NCI-H510A (cell line): ENCODE measurements at places on chromosomes 13 and 19.

DNA sequence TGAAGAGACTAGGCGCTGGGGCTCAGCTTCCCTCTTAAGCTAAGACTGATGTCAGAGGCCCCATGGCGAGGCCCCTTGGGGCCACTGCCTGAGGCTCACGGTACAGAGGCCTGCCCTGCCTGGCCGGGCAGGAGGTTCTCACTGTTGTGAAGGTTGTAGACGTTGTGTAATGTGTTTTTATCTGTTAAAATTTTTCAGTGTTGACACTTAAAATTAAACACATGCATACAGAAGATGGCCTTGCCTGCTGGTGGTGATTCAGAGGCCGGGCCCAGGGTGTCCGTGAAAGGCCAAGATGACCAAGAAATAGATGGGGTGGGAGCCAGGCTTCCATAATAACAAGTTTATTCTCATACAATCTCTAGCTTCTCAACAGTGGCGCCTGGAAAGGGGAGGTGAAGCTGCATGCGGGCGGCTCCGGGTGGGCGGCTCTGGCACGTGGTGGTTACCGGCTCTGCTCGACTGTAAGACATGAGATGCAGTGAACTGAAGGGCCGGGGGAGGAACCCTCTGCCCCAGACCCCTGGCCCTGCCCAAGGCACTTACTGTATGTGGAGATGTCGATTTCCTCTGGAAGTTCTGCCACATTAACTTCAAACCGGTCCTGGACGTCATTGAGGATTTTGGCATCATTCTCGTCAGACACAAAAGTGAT is 10.5 kb downstream of the DDX39A start:
- no peak for DNase-seq

GRCh38 chr19:2457394-2458037 is 757 bp upstream of the LMNB2 start:
- no peak for DNase-seq

DNA sequence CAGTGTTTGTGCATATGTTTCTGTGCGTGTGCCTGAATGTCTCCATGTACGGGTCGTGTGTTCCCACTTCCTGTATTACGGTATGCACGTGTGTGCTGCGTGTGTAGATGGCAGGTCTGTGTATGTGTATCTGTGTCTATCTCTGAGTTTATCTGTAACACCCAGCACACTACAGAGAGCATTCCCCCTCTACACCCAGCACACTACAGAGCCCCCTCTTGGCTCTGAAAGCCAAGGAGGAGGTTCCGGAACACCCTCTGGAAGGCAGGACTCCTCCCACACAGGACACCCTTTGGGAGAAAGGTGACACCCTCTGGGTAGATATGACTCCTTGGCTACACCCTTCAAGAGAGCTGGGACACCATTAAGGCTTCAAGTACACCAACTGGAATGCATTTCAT is 2.1 kb upstream of the ERFL start:
- DNase-seq, result no peak

DNA sequence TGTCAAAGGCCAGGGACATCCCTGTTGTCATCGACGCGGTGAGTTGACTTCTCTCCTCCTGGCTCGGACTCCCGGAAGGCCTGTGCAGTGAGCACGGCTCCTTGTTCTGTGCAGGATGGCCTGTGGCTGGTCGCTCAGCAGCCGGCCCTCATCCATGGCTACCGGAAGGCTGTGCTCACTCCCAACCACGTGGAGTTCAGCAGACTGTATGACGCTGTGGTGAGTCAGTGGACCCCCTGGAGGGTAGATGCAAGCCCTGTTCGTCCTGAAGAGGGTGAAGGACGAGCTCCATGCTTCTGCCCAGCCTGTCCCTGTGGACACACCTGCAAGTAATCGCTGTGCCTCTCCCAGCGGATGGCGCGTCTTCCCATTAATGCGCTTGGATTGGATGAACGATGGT is 19.2 kb downstream of the NAXD start:
- no peak for DNase-seq

- no peak for DNase-seq
Observed at GRCh38 chr13:104385404-104385803, 1319.2 kb upstream of the SLC10A2 start.

- no peak for DNase-seq
Observed at GRCh38 chr13:41547251-41548000, 90.1 kb downstream of the RGCC start.

DNA sequence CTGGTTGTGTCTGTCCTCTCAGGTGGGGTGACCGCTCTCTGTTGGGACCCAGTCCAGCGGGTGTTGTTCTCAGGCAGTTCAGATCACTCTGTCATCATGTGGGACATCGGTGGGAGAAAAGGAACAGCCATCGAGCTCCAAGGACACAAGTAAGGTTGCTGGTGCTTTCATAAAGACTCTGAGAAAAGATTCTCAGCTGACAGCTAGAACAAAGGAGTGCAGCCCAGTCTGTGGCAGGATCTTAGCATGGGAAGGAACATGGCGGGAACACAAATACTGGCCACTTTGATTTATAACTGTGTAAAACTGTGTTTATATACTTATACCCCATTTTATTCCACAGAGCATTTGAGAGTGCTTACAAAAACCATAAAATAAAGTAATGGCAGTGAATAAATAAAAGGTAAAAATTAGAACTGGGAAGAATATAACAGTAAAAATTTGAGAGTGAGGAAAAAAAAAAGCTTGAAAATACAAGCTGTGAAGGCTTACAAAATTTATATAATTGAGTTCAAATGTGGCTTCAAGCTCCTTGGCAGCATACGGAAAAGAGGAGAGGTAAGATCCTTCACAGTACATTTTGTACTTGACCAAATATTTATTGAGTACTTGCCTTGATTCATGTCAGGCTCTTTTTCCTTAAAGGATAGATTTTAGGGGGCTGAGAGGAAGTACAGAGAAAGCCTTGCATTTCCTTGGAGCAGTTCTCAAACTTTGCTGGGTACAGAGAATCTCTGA is 64.8 kb downstream of the DHRS12 start:
- no peak for DNase-seq

DNA sequence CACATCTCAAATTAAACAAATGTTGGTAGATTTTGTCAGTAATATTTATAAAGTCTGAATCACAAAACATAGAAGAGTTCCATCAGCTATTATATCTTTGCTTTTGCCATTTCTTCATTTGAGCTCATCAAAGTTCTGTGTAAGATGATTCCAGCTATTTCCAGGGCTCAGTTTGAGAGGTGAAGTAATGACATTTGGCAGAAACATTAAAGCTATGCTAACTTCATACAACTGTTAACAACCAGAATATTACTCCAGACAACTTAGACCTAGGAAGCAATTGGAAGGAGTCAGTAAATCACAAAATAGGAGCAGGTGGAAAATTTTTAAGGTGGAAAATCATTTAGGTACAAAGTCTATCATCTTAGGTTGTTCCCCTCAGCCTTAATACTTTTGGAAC is 76.2 kb upstream of the CSNK1A1L start:
- no peak for DNase-seq

DNA sequence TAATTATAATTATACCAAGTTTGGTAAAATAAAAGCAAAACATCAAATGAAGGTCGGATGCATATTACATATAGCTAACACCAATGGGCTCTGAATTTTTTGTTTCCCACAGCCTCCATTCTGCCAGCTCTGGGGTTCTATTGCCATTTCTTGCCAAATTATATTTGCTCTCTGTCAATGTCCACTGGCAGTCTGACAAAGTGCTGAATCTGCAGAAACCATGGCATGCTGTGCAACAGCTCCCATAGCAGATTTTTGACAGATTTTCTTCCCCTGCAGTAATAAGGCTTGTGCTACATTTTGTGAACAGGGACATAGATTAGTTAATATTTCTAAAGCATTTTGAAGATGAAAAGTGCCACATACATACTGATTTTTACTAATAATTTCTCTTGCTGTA is 1102.1 kb downstream of the DIAPH3 start:
- DNase-seq, result no peak

GRCh38 chr13:72109863-72110262 is 242.9 kb upstream of the DACH1 start:
- DNase-seq, result no peak

- DNase-seq, result no peak
Observed at GRCh38 chr19:23777216-23777615, 18.5 kb upstream of the ZNF681 start.

DNA sequence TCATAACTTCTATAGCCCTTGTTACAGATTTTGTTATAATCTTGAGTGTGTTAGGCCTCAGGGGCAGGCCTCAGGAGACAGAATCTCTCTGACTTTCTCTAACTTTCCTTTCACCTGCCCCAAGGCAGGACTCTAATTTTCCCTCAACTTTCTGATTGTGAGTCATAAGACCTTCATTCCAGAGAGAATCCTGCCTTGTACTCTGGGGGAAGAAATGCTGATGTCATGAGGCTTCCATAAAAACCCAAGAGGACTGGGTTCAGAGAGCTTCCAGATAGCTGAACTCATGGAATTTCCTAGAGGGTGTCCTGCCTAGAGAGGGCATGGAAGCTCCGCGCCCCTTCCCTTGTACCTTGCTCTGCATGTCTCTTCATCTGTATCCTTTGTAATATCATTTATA is 5.3 kb upstream of the KBTBD6 start:
- DNase-seq, result no peak

DNA sequence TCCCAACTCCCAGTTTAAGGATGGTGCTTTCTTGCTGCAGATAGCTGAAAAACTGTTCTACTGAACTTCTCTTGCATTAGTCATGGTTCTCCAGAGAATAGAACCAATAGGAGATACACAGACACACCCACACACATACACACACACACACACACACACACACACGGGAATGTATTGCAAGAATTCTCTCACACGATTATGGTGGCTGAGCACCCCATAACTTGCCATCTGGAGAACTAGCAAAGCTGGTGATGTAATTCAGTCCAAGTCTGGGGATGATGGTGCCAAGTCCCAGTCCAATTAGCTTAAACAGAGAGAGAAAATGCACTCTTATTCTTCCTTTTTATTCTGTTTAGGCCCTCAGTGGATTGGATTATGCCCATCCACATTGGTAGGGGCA is 643.9 kb downstream of the DIAPH3 start:
- DNase-seq, result no peak

GRCh38 chr13:97686594-97686993 is 252.6 kb downstream of the RAP2A start:
- DNase-seq, result no peak

DNA sequence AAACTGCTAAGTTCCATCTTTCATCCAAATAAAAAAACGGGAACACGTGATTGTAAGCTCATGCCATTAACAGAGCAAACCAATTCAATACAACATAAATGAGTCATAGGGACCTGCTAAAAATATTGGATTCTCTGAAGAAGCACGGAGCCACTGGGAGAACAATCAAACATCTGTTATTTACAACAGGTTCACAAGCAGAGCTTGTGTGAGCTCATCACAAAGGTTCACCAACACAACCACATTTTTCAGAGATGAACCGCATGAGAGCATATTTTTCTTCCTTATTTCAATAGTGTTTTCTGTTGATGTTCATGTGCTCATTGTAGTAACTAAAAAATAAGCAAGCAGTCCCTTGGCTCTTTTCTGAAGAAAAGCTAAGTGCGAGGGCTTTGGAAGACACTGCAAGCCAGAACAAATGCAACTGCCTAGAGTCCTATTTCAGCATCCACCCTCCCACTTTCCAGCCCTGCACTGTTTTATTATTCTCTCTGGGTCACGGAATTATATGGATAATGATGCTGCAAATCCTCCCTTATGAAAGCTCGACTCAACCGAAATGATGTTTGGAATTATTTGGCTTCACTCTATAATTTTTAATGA is 545.8 kb downstream of the LIG4 start:
- no peak for DNase-seq

GRCh38 chr19:8608941-8609278 is 1.6 kb downstream of the ADAMTS10 start:
- no peak for DNase-seq

DNA sequence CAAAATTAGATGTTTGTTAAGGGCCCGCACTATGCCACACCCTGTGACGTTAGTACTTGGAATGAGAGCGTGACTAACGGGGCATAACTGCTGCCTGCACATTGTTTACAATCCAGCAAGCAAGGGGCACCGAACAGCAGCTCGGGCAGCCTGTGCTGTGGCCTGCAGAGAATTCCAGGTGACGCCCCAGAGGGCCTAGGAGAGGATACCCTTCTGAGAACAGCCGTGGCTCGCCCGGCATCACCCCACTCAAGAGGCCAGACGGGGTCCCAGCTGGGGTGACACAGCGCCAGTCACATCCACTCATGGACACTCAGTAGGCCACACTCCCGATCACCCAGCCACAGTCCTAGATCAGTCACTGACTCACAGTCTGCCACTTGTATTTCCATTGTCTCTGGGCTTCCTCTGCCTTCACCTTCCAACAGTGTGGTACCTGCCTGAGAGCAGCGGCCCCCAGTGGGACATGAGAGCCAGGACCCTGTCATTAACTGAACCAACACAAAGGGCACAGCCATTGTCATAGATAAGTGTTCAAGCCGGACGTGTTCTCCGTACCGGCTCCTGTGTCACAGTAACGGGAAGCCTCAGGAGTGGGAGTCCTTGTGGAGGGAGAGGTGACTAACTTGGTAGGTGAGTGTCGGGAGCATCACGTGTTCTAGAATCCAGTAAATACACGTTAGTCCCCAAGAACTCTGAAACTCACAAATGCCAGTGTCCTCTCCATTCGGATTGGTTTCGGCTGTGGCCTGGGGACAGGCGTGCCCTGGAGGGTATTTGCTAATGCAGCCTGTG is 7.5 kb downstream of the ZNF331 start:
- no peak for DNase-seq

DNA sequence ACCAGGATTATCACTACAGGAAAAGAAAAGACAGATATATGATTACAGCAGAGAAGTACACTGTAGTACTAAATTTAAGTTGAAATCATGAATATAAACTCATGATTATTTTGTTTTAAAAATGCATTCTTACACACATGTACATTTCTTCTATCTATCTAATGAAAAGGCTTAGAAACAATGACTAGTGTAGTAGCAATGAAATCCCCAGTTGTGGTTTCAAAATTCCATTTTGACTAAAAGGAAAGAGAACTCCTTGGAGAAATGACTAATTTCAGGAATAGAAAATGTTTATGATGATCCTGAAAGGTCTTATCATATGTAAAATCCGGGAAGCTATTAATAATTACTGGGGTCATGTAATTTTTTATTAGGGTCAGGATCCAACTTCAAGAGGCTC is 195.0 kb upstream of the STARD13 start:
- DNase-seq, result no peak

- no peak for DNase-seq
Observed at GRCh38 chr19:52566588-52566987, 3.5 kb upstream of the ZNF701 start.

GRCh38 chr19:13906521-13906904 is 512 bp downstream of the CC2D1A start:
- DNase-seq, result no peak

DNA sequence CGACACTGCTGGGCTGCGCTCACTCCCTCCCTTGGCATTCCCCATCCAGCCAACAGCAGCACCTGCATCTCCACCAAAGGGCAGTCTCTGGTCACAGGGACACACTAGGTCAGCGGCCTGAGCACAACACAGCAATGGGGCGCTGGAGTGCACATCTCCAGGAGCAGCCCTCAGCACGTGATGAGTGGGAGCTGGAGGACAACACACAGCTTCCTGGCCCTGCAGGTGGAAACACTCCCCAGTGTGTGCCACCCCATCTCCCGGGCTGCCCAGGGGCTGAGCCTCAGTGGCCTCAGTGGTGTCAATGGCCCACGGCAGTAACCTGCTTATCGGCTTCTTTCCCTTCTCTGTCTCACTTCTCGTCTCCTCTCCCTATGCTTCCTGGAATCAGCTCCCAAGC is 96.8 kb upstream of the VSTM2B start:
- DNase-seq, result no peak

GRCh38 chr19:58338825-58339558 is 12.2 kb downstream of the ZSCAN22 start:
- no peak for DNase-seq
